ENCODE measurements at places on chromosomes 4 and X. TPM values are rescaled to one million over a fixed set of nuclear protein-coding genes. Genes with fewer than 3 reads are reported as not detected.

Gene MAP7D2
- total RNA-seq, result 0.07 TPM

Gene SPANXN5
- total RNA-seq, result not detected

Gene EIF2S3
- total RNA-seq, result 239 TPM

Gene BRS3
- not detected for total RNA-seq

Gene NR0B1
- not detected for total RNA-seq

Gene GLUD2
- 3.0 TPM for total RNA-seq

Gene AFAP1
- 25.3 TPM for total RNA-seq
